ENCODE measurements at places on chromosomes 3 and 15.

DNA sequence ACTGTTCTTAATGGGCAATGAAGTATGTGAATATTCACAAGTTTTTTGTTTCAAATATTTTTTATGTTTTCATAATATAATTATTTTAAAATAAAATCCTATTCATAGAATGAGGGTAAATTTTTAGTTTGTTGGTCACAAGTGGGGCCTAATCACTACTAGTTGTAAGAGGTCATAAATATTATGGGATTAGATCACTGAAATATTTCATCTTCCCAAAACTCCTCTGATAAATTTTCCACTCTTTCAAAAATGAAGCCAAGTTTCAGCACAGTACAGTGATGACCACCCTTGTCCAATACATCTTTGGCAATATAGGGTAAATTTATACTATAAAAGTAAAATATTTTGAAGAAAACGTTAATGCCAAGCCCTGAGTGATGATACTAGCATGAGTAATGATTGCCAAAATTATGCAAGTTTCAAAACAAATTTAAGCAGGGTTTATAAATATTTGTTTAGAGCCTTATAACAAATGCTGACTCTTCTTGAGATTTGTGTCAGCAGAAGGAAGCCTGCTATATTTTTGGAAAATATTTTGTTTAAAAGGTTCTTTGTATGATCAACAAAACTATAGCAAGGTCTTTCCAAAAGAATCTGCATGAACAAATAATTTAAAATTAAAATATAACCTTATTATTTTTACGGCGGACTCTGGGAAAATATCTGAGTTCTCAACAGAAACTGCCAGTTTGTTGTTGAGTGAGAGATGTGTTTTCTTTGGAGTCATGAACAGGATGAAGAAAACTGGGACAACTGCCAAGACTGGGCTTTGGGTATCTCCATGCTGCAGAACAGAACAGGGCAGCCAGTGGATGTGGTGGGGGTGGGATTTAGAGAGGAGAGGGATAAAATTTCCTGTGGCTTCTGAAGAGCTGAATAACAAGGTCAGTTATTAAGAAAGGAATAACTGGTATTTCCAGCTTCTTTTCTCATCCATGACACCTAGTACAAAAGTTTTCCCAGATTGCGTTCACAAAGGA is 17.9 kb upstream of the TM4SF1 start:
- DNase-seq = no peak

DNA sequence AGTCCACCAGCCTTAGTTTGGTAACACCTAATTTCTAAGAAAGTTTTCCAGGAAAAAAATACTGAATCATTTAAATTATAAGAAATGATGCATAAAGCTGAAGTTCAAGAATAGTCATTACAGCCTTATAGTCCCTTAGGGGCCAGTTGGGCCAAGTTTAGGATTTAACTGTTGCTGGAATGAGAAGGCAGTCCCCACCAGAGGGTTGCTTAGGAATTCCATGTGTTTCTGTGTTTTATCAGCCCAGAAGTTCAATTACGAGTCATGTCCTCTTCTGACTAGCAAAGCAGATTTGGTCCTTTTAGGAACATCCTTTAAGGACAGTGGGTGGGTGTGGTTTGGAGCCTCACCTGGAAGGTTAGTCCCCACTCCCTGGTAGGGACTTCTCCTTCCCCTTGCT is 57.0 kb upstream of the NR2E3 start:
- no peak for DNase-seq

DNA sequence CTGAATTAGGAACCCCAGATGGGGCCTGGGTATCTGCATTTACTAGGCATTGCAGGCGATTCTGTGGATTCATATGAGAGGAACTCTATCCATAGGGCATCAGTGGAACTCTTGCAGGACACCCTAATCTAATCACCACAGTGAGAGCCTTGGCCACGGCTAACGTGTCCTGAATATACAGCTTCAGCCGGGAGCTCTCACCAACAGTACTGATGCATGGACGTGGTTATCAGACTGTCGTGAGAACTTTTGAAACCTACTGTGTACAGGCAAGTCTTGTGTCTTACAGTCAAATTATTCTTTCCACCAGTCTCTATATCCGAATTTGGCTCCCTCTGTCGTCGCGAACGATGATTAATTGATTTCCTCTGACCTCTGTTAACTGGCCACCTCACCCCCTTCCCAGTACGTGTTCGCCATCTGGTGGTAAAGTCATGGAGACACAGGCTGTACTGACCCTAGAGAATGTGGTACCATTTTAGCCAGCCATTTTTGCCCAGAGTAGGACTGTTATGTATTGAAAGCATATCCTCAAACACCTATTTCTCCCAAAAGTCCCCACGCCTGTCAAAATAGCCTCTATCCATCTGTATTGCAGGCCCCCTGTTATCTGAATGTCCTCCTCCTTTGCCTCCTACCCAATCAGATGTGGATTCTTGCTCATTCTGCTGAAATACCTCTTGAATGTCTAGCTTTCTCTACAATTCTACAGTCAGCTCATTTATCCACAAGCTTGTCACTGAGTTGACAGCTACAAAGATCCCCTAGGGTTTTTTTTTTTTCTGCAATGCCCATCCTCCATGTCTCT is 39.7 kb downstream of the GLDN start:
- DNase-seq = no peak

- DNase-seq = no peak
Observed at GRCh38 chr3:83035704-83036010, 1274.2 kb upstream of the GBE1 start.

DNA sequence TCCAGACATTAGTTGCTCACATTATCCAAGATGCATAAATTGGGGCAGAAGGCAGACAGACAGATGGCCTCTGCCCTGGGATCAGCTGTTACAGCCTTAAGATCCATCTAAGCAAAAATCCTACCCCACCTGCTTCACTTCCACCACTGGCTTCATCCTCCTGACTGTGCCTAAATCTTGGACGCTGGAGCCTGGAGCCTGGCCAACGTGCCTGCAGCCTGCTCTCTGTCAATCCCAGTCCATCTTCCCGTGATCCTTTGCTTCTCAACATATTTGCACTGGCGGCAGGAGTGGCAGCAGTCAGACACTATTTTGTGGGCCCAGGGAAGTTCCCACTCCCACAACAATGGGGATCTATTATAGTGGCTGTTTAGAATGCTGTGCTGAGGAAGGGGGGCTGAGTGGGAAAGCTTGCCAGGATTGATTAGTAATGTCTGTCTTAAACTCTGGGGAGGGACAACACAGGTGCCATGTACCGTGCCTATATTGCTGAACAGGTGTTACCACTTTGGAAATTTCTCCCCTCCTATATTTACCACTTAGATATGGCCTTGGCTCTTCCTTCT is 121.2 kb downstream of the MEGF11 start:
- DNase-seq = no peak

DNA sequence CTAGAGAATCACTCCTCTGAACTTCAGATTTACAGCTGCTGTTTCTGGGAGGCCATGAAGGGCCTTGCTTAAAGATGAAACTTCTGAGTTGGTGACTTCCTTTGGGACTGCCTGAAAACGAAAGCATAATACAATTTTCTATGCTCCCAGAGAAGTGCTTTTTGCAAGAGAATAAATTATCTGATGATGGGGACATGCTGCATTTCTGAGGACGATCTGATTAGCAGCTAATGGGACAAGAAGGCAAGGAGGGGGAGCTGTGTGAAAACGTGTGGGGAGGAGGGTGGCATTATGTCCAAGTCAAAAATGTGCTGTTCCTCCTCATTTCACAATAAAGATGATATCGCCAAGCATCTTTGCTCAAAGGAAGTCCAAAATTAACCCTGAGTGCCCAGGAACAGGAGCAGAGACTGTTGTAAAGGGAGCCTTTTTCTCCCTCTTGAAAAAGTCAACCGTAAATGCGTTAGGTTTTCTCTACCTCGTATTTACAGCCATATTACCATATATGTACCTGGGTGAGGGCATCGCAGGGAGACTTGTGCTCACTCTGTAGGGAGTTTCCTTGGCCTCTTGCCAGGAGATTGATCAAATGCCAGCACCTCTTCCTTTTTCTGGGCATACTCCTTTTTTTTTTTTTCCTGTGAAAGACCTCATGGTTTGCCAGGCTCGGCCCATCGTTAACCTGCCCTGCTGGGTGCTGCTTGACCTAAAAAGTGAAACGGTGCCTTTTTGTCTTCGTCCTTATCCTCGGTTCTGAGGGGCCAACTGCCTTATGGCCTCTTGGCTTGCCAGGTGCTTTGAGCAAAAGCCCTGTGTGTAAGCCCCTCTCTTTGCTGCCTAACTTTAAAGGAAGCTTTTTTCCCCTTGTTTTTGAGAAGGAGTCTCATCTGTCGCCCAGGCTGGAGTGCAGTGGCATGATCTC is 11.5 kb downstream of the ITPR1 start:
- DNase-seq = peak; percentile 35

DNA sequence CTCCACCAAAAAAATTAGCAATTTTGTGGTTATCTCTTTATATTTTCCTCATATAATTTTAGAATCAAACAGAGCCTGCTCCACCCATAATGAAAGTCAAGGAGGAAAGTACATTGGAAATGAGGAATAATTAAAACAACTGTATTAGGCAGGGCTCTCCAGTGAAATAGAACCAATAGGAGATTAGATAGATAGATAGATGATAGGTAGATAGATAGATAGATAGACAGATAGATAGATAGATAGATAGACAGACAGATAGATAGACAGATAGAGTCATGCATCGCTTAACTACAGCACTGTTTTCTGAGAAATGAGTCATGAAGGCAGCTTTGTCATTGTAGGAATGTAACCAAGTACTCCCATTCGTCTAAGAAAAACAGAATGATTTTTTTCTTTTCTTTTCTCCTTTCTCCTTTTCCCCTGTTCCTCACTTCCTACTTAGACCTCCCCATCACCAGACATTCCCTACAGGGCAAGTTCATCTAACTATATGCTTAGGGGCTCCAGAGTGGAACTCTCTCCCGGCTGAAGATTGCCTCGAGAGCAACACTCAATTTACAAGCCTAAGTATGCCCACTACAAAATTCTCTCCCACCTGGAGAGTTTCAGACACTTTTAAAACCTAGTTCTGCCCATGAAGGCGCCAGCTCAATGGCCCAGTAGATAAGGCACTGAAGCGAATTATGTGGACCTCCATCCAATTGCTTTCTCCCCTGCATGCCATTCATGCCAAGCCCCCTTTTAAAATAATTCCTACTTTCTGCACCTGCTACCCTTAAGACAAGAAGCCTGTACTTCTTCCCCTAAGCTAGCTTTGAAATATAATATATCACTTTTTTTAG is 53.3 kb upstream of the LIPC start:
- DNase-seq = no peak

GRCh38 chr15:93897377-93897776 is 334.0 kb upstream of the MCTP2 start:
- DNase-seq = no peak

DNA sequence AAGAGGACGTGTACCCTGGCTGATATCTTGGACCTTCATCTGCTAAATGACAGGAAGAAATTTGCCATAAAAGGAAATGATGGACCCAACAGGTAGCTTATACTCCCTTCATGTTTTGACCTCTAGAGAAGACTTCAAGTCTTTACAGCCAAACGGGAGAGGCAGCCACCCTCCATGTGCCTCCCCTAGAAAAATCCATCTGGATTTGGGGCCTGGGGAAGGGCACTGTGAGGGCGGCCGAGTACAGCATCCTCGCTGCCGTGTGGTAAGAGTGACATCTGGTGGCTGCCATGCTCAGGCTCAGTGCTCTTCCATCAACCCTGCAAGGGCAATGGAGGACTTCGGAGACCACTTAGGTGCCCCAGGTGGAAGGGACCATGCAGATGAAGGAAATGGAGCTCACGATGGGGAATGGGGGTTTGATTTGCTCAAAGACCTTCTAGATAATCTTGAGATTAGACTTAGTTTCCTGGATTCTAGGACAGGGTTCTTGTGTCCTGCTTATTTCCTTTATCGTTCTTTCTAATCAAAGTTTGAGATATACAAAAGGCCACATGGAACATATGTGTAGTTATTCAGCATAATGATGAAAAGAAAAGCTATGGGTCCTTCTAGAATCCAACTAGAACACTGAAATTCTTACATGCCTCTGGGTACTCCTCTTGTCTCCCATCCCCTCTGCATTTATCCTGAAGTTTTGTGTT is 44.4 kb downstream of the AQP9 start:
- DNase-seq = no peak

DNA sequence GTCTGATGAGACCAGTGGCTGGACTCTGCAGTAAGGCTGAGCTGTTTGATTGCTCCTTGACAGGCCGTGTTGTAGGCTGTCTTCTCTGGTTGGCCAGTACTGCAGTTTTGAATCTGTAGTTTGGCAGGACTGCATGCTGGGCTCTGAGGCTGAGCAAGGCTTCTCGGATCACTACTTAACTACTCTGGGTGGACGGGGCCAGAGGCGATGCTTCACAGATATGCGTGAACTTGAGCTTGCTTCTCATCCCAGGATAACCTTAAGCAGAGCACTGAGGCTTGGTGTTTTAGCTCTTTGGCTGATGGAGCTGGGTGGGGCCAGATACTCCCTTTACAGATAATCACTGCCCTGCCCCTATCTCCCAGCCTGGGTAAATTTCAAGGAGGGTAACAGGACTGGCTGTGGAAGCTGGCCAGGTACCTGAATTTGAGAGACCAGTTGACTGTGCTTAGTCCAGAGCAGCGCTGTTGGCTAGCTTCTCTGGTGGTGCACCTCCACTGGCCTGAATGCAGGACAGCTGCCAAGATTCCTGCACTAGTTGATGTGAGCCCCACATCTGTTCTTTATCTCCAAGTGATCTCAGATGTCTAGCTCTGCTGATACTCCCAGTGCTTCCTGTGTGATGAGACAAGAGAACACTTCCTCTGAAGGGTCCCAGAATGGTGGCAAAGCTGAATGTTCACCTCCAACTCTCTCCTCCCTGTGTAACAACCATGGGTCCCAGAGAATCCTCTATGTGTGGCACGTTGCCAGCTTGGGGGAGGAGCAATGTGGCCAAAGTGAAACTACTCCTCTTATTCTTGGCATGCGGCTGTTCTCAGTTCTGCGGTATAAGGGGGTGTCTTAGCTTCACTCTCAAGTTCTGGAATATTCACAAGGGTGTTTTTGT is 37.9 kb downstream of the RPL39L start:
- DNase-seq = peak; percentile 31

DNA sequence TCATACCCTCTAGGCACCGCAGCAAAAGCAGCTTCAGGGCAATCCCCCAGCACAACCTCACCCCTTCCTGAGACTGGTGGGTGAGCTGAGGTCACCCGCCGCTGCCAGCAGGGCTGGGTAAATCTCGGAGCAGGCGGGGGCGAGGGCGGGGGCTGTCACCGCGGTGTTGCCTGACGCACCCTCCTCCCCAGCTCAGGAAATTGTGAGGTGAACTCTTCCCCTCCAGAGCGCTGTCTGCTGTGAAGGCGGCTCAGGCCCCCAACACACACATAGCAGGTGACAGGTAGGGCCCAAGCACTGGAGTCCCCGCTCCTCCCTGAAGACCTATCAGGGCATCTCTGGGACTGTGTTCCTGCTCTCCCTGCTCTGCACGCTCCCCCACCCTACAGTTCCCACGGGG is 30.2 kb upstream of the FURIN start:
- peak; percentile 70 for DNase-seq

- no peak for DNase-seq
Observed at GRCh38 chr3:20798666-20799065, 612.7 kb upstream of the SGO1 start.

GRCh38 chr15:101052031-101052620 is 133.0 kb downstream of the LRRK1 start:
- DNase-seq = no peak

GRCh38 chr15:69852482-69852881 is 245.2 kb downstream of the TLE3 start:
- no peak for DNase-seq
